ENCODE measurements at places on chromosomes 6 and 20. TPM values are rescaled to one million over a fixed set of nuclear protein-coding genes. Genes with fewer than 3 reads are reported as not detected.

Gene IL17F
- 0.30 TPM for polyA plus RNA-seq

Gene UBE2C
- 56.3 TPM for polyA plus RNA-seq

Gene TBC1D32
- polyA plus RNA-seq: 22.4 TPM

Gene C20orf202
- polyA plus RNA-seq: 0.38 TPM

Gene LPA
- 0.11 TPM for polyA plus RNA-seq

Gene SPDEF
- polyA plus RNA-seq: 0.17 TPM

Gene KIF25
- polyA plus RNA-seq: 0.73 TPM

Gene CNPY3
- polyA plus RNA-seq: 63.5 TPM

Gene HLA-DRA
- 80.9 TPM for polyA plus RNA-seq

GRCh38 chr6:28747083-28747630 is 176.6 kb downstream of the TRIM27 start:
- no peak for DNase-seq

GRCh38 chr6:80280262-80281010 is 174.0 kb downstream of the BCKDHB start:
- DNase-seq: no peak

GRCh38 chr6:108287373-108287772 is 7.5 kb upstream of the AFG1L start:
- no peak for DNase-seq

GRCh38 chr20:63968928-63969760 is 586 bp downstream of the ZNF512B start:
- DNase-seq: no peak

DNA sequence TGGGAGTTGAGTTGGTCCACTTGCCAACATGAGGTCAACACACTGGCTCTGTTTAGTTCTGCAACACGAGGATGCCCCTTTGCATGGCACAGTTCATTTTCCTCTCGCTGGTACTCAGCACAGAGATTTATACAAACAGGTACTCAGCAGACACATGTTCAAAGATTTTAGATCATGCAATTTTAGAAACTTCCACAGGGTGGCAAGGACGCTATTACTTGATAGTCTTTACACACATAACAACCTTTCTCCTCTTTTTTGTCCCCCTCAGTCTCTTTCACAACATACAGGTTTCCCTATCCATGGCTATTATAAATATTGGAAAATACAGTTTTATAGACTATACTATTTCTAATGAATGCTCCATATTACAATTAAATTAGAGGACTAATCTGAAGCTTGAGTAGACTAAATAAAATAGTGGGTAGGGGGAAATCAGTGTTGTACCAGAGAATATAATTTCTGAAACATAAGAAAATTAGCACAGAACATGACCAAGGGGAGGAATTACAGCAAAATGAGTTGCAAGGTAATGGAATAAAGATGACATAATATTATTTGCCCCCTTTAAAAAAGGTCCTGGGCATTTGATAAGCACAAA is 331.8 kb upstream of the BTBD3 start:
- DNase-seq: no peak

- DNase-seq: no peak
These were observed 167.9 kb downstream of the NRN1 start for GRCh38 chr6:5838656-5839396.

DNA sequence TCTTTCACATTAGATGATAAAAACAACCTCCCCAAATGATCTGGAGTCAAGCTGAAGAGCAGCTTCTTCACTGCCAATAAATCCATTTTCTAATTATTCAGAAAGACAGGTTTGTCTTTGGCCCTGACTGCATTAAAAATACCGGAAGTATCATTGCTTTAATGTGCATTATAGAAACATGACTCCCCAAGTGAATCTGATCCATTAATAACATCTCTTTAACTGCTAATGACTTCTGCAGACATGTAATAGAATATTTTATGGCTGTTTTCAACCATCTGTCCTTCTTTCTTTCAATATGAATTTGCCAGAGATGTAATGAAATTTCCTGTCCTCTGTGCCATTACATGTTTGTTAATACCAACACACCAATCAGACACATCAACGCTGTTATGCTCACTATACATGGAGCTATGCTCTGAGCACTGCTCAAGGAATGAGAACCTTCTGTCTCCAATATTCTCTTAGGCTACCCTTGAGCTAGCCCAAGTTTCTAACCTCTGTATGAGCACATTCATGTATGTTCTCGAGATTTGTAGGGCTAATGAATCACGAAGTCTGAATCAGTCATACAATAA is 87.8 kb downstream of the LYRM4 start:
- DNase-seq: no peak

GRCh38 chr20:38231531-38232121 is 28.9 kb downstream of the KIAA1755 start:
- DNase-seq: no peak

DNA sequence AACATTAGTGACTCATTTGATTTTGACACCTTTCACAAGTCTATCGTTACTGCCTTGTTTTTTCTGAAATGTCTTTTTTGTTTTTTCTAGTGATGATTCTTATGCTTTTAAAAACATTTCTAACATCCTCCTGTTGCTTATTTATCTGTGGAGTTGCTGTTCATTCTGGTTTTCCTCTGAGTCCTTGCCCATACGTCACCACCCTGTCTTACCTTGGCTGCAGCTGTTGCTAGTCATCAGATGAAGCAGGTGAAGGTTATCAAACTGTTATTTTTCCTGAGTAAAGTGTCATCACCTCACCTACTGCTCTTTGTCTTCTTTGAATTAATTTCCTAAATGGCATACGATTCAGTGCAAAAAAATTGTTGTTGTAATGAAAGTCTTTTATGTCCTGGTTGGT is 376.6 kb downstream of the GRIK2 start:
- no peak for DNase-seq

DNA sequence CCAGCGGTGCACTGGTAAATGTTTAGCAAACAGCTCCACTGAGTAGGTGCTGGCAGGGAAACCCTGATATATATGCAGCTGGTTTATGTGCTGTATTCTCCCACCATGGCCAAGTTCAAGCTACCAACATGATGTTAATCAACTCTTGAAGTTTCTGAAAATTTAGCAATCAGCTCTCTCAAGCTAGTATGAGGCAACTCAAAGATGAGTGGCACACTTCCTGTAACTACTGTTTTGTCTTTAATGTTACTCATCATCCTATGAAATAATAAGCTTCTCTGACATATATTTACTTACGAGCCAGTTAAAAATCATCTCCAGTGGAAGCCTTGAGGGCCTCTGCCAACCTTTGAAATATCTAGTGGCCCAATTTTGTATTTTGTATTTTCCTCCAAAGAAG is 54.7 kb downstream of the TRMT6 start:
- no peak for DNase-seq

DNA sequence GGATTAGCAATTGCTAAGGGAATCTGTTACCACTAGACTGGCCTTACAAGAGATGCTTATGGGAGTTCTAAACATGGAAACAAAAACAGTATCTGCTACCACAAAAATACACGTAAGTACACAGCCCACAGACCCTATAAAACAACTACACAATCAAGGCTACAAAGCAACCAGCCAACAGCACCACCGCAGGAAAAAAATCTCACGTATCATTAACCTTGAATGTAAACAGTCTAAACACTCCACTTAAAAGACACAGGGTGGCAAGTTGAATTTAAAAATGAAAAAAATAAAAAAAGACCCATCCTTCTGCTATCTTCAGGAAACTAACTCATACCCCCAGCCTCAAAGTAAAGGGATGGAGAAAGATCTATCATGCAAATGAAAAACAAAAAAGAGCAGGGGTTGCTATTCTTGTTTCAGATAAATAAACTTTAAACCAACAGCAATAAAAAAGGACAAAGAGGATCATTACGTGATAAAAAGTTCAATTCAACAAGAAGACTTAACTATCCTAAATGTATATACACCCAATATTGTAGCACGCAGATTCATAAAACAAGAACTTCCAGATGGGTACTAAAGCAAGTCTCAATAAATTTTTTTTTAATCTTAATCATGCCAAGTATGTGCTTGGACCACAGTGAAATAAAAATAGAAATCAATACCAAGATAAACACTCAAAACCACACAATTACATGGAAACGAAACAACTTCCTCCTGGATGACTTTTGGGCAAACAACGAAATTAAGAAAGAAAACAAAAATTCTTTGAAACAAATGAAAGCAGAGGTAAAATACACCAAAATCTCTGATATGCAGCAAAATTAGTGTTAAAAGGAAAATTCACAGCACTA is 52.3 kb downstream of the RNGTT start:
- DNase-seq: no peak

- peak; percentile 26 for DNase-seq
These were observed 251.1 kb upstream of the TBX18 start for GRCh38 chr6:85015396-85015990.

GRCh38 chr6:54618572-54618971 is 228.0 kb upstream of the FAM83B start:
- no peak for DNase-seq

GRCh38 chr6:90611543-90612312 is 24.9 kb upstream of the MAP3K7 start:
- DNase-seq: peak; percentile 4

GRCh38 chr6:134835993-134836392 is 113.9 kb downstream of the ALDH8A1 start:
- no peak for DNase-seq

GRCh38 chr6:114304304-114304887 is 38.4 kb downstream of the HS3ST5 start:
- DNase-seq: no peak

All from left renal cortex interstitium (tissue), 4 donors.